Small intestine (tissue), 16 donors: ENCODE measurements at places on chromosomes 7 and 10.

DNA sequence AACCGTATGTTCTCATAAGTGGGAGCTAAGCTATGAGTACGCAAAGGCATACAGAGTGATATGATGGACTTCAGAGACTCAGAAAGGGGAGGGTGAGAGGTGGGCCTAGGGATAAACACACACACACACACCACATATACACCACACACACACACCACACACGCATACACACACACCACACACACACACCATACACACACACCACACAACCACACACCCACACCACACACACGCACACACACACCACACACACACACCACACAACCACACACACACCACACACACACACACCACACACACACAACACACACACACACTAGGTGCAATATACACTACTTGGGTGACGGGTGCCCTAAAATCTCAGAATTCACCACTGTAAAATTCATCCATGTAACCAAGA lies 113.6 kb upstream of the ADAM12 start:
- DNase-seq, result no peak

- no peak for DNase-seq
Measured at GRCh38 chr7:11244149-11244548, 270.5 kb downstream of the PHF14 start.

GRCh38 chr10:13865758-13866491 lies 279.2 kb downstream of the PRPF18 start:
- DNase-seq, result no peak

DNA sequence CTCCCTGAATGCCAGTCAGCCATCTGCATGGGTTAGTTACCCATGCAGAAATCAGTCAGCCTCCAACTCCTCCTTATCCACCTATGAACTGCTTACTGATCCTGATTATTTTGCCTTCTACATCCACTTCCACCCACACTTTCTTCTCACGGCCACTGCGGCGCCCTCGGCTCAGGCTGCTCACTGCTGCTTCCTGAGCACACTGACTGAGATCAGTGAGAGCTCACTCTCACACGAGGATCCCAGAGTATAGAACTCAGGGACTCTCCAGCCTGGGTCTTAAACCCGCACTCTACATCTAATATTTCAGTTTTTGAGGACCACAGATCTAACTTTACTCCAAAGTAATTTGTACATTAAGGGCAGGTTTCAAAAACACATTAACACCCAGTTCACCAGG lies 64.4 kb downstream of the GRB10 start:
- DNase-seq, result no peak

- no peak for DNase-seq
Measured at GRCh38 chr7:158840604-158841003, 11.3 kb upstream of the ESYT2 start.

- peak; percentile 13 for DNase-seq
Measured at GRCh38 chr10:75407224-75407712, 5.7 kb upstream of the ZNF503 start.

DNA sequence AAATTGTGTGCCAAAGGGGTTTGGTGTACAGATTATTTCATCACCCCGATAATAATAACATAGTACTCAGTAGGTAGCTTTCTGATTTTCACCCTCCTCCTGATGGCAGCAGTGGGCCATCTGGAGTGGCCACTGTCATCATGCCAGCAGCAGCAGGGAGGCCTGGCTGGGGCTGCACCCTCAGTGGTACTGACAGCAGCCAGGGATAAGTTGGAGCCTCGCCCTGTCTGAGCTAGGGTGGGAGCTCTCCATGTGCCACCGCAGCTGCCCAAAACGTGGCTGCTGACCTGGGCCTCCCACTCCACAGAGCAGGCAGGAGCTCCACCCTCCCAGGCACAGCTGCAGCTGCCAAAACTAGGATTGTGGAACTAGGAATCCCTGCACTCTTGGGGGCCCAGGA lies 700.8 kb upstream of the KCND2 start:
- no peak for DNase-seq

DNA sequence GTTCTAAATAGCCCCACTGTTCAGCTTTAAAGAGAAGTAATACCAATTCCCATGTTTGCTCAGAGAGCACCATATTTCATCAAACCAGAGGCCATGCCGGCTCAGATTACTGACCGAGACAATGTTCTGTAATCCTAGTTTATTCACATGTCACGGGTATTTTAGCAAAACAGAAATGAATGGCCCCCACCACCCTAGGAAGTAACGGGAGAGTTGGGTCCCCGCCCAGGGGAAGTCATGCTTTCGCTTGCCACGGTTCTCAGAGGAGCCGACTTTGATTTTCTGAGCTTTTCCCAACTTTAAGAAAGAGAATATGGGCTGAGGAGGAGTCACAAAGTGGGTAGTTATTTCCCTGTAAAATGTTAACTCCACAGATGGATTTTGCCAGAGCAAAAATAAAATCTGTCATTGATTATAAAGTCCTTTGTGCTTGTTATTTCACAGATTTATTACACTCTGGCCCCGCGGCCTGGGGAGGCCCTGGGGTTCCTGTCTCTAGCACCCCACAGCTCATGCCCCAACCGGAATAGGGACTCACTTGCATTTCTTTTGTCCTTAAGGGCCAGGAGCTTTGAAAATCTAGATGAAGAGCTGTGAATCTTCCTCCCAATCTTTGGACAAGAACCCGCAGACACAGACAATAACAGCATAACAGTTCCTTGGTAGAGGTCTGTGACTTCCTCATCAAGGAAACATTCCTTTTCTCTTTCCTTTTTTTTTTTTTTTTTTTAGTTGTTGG lies 3.7 kb upstream of the GDF10 start:
- no peak for DNase-seq

- peak; percentile 79 for DNase-seq
Measured at GRCh38 chr7:44240983-44241510, 40.3 kb downstream of the YKT6 start.
